SK-N-SH (cell line): ENCODE measurements at places on chromosomes 1 and 21. TPM values are rescaled to one million over a fixed set of nuclear protein-coding genes. Genes with fewer than 3 reads are reported as not detected.
A peak's percentile ranks its signal among the peaks of the same experiment; 100 is the strongest.

GRCh38 chr21:33236766-33237165 is 7.0 kb downstream of the IFNAR2 start:
- no peak for DNase-seq

- DNase-seq: no peak
Measured at GRCh38 chr1:38283696-38284470, 237.3 kb upstream of the POU3F1 start.

DNA sequence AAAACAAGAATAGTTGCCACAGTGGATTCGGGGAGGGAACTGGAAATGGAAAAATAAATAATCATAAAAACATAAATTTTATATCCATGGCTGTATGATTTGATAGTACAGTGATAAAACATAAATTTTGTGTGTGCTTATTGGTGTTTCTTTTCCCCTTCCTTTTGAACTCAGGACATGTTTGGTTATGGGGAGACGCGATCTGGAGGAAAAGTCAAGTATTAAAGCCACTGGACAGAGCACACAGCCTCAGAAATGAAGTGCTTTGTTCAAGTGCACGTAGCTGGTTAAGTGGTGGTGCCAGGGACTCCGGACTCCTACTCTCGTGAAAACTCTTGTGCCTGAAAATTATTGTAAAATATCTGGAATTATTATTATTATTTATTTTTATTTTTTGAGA is 9.7 kb upstream of the HMGCS2 start:
- DNase-seq: no peak

- no peak for DNase-seq
Measured at GRCh38 chr1:74357150-74357549, 122.0 kb downstream of the TNNI3K start.

- no peak for DNase-seq
Measured at GRCh38 chr1:3159121-3159520, 90.1 kb downstream of the PRDM16 start.

DNA sequence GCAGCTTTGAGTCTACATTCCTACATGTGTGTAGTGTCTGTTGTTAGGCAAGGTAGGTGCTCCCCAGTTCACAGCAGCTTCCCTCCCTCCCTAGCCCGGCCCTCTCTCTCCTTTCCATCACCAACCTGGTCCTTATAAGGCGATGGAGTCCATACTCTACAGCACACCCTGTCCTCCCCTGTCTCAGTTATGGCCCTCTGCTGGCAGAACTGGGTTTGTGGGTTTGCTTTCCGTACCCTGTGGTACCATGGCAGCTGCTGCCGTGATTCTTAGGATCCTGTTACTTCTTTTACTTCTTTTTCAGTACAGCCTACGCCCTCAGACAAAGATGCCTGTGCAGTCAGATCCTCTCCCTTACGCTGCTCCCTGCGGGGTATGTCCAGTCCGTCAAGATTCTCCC is 31.7 kb downstream of the AK5 start:
- DNase-seq: peak; percentile 12

DNA sequence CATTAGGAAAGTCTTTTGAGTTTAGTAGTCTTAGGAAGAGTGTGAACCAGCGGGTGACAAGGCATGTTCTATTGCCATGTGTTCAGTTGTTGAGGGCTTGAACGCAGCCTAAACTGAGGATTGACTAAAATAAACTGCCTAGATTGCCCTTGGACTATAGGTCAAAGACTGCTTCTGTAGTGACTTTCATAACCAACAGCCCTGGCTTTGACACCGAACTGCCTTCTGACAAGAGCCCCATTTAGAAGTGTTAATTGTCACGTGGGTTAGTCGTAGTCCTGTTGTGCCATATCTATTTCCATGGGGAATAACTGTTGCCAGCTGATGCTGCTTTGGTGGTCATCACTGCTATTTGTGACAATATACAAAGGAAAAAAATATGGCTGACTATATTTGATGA is 90.4 kb downstream of the TGFB2 start:
- DNase-seq: no peak

DNA sequence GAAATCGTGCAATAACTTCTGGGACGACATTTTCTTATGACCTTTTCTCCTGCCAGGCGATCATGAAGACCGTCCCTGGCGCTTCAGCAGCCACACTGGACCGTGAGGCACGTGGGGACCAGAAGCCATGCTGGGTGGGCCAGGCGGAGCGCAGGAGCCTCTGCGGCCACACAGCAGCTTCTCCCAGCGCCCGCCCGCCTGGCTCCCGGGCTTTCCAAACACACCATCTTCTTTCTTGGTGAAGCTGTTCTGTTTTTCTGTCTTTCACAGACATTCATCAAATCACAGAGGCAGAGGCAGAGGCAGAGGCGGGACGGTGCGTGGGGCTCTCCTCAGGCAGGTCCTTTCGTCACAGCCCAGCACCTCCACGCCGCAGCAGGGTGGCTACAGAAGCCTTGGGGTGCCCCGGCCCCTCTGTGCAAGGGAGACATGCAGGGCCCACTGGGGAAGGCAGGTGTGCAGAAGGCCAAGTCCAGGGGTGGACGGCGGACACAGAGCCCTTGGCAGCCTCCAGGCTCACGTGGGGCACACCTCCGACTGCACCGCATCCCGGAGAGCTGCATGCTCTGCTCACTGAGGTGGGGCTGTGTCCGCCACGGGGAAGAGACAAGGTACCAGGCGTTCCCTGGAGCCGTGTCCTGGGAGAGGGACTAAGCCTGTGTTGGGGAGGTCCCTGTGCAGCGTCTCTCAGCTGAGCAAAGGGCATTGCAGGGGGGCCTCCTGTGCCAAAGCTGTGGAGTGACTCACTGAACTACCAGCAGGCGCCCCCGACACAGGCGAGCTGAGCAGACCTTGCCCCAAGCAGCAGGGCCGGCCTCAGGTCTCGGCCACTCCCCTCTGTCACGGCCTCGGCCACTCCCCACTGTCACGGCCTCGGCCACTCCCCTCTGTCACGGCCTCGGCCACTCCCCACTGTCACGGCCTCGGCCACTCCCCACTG is 2.6 kb upstream of the TMEM240 start:
- no peak for DNase-seq

The AMY1B gene
- not detected in 2 replicates for polyA plus RNA-seq

DNA sequence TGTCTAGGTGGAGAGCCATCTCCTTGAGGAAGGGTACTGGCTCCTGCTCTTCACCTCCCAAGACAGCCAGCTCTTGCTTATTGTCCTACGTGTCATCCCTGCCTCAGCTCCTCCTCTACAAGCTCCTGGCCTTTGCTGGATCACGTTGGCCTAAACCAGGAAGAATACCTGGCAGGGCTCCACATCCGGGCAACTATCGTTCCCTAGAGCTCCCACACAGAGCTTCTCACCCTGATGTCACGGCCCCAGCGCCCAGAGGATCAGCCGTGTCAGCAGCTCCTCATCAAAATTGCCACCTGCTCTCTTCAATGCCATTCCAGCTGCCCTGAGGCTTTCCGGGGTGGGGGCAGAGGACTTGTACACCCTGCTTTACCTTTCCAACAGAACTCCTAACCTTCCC is 1.9 kb upstream of the TPM3 start:
- DNase-seq: no peak
